LHCN-M2 (cell line): ENCODE measurements at places on chromosomes 16 and 17.
A peak's percentile ranks its signal among the peaks of the same experiment; 100 is the strongest.

DNA sequence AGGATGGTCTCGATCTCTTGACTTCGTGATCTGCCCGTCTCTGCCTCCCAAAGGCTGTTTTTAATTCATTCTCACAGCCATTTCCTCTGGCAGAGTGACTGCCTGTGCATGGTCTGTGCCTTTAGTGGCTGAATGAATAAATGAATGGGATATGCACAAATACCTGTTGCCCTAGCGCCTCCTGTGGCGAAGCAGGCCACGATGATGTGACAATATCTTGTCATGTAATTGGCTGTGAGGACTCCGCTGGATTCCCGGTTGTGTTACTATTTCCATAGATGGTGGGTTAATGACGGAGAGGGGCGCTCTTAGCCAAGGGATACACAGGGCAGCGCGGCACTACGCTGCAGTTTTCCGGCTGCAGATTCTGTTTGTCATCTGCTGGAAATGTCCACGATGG, 26.8 kb upstream of the ENDOV start:
- DNase-seq, result no peak

DNA sequence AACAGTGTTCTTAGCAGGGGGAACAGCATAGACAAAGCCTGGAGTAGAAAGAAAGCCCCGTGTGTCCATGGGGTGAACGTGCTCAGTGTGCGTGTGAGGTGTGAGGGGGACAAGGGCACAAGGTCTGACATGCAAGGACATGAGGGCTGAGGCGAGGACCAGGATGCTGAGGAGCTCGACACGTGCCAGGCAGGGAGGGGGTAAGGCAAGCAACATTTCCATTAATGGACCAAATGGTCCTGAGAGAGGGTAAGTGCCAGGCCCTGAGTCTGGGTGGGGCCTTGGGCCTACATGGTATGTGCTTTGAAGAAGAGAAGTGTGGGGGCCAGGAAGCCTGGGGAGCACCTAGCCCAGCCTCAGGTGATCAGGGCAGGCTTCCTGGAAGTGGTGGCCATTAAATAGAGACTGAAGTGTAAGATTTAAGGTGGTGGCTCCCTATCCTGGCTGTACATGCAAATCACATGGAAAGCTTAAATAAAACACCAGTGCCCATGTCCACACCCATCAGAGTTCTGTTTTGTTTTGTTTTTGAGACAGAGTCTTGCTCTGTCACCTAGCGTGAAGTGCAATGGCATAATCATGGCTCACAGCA, 29.3 kb downstream of the ADCY7 start:
- no peak for DNase-seq

- no peak for DNase-seq
These were observed 20.5 kb downstream of the LASP1 start for GRCh38 chr17:38890410-38890746.

DNA sequence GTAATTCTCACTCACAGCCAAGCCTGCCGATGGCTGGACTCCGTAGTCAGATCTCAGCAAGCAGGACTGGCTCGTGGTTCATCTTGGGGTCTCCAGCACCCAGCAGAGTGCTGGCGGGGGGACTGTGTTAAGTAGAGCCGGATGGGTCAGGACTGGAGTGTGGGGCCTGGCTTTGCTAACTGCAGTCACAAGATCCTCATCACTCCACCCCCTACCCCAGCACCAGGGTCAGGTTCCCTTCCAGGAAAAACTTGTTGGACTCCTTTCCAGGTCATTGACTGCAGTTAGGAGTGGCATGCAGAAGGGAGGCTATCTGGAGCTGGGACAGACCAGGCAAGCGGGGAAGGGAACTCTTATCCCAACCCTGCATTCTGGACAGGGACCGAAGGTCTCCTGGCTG, 6.0 kb downstream of the CIITA start:
- no peak for DNase-seq

DNA sequence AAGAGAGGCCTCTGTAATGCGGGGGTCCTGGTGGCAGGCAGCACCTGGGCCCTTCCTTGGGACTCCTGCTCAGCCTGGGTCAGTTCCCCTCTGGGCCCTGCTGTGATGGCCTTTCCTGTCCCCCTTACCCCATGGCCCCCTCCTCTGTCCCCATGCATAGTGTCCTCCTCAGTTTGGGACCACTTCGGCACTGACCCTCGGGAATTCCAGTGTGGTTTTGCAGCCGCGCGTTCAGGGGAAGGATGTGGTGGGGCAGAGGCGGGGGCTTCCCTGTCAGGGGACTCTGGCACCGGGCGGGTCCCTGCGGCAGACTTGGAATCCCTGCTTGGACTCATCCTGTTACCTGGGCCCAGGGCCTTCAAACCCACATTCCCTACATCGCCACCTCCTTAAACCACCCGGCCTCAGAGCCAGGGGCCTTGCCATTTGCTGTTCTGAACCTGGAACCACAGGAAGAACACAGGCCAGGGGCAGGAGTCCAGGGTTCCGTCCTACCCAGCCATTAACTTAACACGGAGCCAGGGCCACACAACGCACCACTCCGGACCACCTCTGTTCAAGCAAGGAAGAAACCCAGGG, 31.4 kb upstream of the EIF1 start:
- DNase-seq, result no peak

GRCh38 chr16:17359788-17360390, 110.9 kb downstream of the XYLT1 start:
- peak; percentile 65 for DNase-seq
